ENCODE measurements at places on chromosomes 2 and 18.
A peak's percentile ranks its signal among the peaks of the same experiment; 100 is the strongest.

DNA sequence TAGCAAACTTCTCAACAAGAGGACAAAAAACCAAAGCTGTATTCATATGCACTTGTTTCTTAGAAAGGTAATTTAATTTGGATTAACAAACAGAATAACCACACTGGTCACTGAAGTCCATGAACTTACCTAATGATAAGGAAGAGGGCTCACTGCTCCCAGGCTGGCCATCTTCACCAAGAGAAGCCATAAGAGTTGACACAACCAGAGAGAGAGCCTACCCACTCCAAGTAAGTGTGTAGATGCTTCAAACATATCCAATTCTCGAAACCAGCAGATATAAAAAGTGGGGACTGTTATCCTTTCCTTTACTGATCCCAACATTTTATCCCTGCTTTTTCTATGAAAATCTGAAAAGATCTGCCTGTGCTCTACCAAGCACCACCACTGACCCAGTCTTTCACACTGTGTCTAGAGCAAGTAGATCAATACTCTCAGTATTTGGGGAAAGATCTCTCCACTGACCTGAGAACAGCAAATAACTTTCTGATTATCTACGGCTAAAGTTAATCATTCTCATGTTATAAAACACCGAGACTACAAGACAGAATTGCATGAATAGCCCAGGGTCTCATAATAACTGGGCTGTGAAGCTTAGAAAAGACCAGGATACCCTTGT lies 111.5 kb upstream of the RNU4ATAC start:
- DNase-seq: no peak

DNA sequence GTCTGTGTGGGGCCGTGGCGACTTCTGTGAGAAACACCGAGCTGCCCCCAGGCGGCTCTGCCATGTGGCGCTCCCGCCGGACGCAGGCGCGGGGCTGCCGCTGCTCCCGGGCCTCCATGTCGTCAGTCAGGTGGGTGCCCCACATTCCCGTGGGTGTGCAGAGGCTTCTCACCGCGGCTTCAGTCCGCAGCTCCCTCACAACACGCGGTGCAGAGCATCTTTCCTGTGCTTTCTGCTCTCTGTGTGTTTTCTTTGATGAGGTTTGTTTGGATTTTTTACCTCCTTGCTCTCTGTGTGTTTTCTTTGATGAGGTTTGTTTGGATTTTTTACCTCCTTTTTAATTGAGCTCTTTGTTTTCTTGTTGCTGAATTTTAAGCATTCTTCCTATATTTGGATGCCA lies 13.0 kb downstream of the AQP12A start:
- DNase-seq: no peak

GRCh38 chr18:46636040-46636630 lies 20.9 kb downstream of the LOXHD1 start:
- DNase-seq: no peak

DNA sequence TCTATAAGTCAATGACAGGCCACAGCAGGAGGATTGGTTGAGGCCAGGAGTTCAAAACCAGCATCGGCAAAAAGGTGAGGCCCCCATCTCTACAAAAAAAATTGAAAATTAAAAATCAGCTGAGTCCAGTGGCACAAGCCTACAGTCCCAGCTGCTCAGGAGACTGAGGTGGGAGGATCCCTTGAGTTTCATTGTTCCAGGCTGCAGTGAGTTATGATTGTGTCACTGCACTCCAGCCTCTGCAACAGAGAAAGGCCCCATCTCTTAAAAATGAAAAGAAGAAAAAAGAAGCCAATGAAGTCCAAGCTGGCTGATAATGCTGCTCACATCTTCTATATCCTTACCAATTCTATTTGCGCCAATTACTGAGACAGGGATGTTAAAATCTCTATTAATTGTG lies 39.1 kb downstream of the MRPS5 start:
- DNase-seq: no peak

- DNase-seq: no peak
Measured at GRCh38 chr2:120748310-120748709, 12.6 kb downstream of the GLI2 start.

DNA sequence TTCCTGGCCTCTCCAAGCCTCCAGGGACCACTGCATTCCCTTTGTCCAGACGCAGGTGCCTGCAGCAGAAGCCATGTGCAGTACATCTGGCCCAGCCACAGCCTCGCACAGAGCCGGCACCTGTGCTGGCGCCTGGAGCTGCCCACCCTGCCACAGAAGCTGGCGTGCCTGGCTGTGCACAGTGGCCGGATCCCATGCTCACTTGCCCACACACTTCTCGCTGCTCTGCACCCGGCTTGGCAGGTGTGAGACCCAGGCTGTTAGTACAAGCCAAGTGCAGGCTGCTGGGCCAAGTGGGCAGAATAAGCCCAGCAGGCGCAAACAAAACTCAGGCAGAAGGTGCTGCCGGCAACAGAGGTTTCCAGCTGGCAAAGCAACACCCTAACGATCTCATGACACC lies 124.5 kb upstream of the CCDC150 start:
- DNase-seq: no peak

- no peak for DNase-seq
Measured at GRCh38 chr2:59932341-59932740, 621.1 kb downstream of the BCL11A start.

DNA sequence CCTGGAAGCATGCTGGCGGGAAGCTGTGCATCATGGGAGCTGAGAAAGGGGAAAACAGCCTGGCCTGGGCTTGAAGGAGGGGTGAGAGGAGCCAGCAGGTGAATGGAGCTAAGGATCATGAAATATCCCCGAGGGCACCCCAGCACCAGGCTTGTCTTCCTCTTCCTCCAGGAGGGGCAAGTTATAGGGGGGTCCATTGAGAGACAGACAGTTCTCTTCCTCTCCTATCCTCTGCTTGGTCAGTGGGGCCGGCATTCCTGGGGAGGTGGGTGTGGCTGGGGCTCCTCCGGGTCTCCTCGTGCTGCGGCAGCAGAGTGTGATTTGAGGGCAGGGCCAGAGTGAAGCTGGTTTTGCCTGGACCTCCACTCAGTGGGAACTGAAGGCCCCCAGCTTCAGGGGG lies 78.9 kb downstream of the LIPG start:
- DNase-seq: no peak

DNA sequence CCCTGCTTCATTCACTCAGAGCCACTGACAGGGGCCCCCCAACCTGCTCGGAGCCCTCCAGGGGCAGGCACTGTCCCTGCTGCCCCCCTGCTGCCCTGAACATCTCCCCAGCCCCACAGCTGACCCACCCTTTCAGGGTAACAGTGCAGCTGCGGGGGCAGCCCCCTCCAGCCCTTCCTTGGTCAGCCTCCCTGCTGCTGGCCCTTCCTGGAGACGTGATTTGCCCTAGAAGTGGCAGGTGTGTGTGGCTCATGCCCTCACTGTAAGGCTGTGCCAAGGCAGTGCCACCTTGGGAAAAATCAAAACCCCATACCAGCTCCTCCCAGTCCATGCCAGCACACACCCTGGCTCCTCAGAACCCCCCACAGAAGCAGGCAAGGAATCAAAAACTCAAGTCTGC lies 184.2 kb upstream of the HDAC4 start:
- DNase-seq: no peak

GRCh38 chr2:176470713-176471112 lies 201.5 kb downstream of the MTX2 start:
- no peak for DNase-seq

GRCh38 chr2:67394734-67395133 lies 2.4 kb upstream of the ETAA1 start:
- DNase-seq: peak; percentile 48

DNA sequence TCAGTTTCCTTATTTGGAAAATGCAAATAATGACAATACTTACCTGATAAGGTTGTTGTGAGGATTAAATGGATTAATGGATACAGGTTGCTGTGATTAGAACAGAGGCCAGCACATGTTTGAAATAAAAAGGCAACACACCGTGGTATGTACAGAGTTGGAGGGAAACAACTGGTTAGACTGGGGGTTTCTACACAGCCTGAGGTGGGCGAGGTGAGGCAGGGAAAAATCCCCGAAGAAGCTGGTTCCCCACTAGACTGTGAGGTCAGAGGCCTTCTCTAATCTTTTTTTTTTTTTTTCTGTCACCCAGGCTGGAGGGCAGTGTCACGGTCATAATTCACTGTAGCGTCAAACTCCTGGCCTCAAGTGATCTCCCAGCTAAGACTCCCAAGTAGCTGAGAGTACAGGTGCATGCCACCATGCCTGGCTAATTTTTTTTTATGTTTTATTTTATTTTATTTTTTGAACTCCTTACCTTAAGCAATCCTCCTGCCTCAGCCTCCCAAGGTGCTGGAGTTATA lies 1.2 kb upstream of the E2F6 start:
- no peak for DNase-seq

- no peak for DNase-seq
Measured at GRCh38 chr2:132268977-132269523, 107.3 kb upstream of the ANKRD30BL start.

- DNase-seq: no peak
Measured at GRCh38 chr2:37456479-37456878, 112.0 kb downstream of the QPCT start.

DNA sequence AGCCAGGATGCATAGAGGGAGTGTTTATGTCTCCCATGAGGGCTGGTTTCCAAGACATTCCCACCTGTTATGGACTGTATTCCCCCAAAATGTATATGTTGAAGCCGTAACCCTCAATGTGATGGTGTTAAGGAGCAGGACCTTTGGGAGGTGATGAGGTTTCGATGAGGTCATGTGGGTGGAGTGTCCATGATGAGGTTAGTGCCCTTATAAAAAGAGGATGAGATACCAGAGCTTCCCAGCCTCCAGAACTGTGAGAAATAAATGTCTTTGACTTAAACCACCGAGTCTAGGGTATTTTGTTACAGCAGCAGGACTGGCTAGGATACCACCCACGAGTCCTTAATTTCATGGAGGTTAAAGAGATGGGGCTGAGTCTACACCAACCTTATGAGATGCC lies 22.6 kb upstream of the EPAS1 start:
- peak; percentile 8 for DNase-seq

DNA sequence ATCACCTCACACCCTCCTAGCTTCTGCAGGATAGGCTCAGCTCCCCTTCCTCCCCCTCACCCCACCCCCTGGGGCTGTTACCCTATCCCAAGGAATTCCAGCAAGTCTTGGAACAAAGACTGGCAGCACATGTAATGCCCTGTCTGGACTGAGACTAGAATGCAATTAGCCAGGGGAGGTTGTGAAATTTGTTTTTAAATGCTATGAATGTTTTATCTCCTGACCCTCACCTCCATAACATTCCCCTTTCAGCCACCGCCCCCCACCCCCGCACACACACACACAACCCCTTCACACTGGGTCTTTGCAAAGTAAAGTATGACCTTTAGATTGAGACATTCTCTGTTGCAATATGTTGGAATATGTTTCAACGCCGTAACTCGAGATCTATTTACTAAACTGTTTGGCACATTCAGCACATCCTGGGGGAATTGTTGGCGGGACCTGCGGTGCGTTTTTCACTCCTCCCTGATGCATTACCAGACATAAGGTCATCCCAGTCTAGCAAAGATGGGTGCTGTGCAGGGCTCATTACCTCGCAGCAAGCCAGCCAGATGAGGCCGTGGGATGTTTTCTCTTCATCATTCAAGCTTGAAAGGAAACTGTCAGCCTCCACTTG lies 290.7 kb upstream of the SLC14A2 start:
- DNase-seq: peak; percentile 95

DNA sequence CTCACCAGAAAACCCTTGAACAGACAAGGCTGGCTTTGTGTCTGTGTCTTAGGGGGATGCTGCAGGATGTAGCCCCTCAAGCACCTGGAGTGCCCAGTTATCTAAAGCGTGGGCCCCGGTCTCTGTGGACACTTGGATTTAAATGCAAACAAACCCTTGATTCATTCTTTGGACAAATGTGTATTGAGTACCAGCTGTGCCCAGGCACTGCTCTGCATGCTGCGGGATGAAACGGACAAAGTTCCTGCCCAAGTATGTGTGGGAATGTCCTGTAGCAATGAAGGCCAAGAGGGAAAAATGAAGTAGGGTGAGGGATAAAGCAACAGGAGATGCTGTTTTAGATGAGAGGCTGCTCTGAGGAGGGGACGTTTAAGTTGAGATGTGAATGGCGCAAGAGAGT lies 53.9 kb downstream of the BOLA3 start:
- DNase-seq: no peak

GRCh38 chr2:19355931-19356544 lies 2.4 kb downstream of the OSR1 start:
- peak; percentile 39 for DNase-seq

GRCh38 chr18:48580782-48581181 lies 42.0 kb downstream of the CTIF start:
- DNase-seq: no peak

DNA sequence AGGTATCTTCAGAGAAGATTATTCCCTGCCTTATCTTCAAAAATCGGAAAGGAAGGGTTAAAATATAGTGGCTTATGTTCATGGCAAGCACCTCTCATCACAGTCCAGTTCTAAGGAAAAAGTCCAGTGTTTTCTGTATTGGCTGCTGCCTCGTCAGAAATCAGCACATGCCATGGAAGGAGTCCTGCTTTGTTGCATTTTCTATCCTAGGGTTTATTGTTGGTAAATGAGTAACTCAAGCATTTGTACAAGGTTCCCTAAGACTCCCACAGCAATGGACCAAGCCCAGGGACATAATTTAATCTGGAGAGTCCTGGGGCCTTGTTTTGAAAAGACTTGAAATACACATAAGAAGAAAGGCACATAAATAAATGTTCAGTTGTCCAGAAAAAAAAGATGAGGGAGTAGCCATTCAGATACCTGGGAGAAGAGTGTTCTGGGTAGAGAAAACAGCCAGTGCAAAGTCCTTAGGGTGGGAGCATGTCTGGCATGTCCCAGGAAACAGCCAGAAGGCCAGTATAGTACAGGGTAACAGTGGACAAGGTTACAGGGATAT lies 26.4 kb downstream of the NBEAL1 start:
- no peak for DNase-seq

DNA sequence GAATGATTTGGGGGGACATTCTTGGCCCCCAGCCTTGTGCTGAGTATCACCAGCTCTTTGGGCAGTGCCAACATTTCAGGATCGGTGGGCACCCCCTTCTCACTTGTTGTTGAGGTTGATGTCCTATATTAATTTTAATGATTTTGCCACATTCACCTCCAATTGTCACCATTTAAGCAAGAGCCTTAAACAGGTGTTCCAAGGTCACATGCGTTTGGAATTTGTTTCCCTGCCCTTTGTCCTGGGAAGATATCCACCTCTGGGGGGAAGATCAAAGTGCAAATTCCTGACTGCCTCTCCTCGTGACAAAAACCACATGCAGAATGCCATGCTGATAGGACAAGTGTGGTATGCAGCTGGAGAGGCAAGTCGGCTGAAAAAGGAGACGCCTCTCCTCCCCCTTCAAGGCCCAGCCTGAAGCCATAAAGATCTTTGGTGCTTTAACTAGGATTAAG lies 72.5 kb upstream of the ID2 start:
- DNase-seq: no peak

DNA sequence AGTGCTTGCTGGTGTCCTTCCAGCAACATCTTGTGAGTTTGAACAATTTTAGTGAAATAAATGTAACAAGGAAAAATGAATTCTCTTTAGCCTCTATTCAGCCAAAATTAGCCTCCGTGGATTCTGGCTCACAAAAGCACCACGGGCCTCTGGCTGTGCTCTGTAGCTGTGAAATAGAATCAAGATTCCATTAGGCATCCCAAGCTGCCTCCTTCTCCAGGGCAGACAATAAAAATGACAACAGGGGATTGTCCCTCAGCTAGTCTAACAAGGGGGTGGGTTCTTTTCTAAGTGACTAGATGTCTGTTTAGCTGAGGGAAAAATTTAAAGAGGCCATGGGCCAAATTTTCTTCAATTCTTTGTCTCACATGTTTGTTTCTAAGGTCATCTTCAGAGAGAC lies 254.7 kb upstream of the FIGN start:
- DNase-seq: no peak

- peak; percentile 50 for DNase-seq
Measured at GRCh38 chr2:23859983-23860382, 66.9 kb downstream of the ATAD2B start.

Measured in fibroblast of mammary gland (primary cell).